Stimulated activated CD4-positive, alpha-beta T cell treated with anti-CD3 and anti-CD28 coated beads, Interleukin-1b, Interleukin-23, amount 100 ng/mL, for 24 hours (primary cell): ENCODE measurements at places on chromosomes 6 and 20.

DNA sequence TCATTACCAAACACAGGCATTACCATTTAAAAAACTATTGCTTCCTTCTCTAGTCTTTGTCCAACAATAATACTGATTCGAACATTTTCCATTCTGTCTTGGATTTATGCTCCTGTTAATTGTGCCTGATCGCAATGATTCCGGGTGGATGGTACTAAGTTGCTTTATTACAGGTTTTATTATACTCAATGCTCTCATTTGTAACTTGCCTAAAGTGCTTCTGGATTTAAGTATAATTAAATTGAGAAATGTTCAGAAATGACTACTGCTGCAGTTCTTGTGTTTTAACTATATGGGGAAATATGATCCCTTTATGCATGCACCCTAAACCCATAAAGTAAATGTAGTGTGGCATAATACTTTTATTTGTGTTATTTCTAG lies 7.2 kb downstream of the TFAP2A start:
- DNase-seq: no peak

GRCh38 chr20:34824452-34824805 lies 1.0 kb downstream of the NCOA6 start:
- DNase-seq: peak; percentile 42

DNA sequence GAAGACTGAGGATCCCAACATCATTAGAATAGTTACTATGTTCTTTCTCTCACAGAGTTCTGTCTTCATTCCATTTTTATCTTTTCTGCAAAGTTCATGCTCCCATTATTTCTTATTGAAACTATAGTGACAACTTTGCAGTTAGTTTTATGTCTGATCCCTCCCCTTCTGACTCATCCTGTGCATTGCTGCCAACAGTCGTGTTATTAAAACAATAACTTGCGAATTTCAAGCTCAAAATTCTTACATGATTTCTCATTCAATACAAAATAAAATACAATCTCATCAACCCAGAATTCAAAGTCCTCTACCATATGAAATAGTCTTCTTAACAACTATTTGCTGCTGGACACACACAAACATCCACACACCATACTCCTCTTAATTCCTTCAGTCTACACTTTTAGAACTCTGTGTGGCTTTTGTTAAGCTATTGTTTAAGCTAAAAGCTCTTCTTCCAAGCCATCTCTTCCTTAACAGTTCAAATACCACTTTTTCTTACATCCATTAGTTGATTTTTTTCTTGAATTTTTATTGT lies 261.4 kb upstream of the IRAK1BP1 start:
- no peak for DNase-seq

GRCh38 chr6:109424946-109425345 lies 15.5 kb downstream of the PPIL6 start:
- no peak for DNase-seq

DNA sequence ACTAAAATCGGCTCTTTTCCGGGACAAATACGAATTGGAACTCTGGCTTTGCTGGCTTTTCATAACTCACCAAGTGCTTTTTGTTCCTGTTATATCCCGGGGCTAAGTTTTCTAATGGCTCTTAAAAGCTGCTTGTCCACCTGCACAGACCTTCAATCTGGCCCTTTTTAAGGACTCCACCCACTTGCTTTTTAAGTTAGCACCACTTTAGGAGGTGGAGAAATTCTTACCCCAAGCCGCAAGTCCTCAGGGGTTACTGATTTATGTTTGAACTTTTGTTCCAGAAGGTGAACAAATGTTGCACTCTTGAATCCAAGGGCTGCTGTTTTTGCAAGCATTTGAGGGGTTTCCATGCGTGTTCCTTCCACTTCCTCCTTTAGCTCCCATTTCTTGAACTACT lies 37.8 kb downstream of the FAM184A start:
- DNase-seq: no peak

GRCh38 chr20:46680684-46681031 lies 8.6 kb downstream of the TP53RK start:
- no peak for DNase-seq

DNA sequence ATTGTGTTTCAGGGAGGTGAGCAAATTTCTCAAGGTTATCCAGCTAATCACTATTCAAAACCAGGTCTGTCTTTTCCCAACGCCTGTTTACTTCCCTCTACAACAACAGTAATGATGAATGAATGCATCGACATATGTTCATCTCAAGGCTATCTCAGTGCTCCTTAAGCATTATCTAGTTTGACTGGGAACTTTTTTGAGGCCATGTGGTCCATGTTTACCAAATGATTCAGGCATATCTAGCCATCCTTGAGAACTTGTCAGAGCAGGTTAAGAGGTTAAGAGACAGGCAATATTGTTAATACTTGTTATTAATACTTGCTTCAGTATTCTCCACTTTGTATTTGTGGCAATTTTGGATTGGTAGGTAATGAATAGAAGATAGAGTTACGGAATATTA lies 1038.4 kb upstream of the FLRT3 start:
- DNase-seq: no peak

- no peak for DNase-seq
Observed at GRCh38 chr20:39853636-39854035, 835.4 kb downstream of the MAFB start.

DNA sequence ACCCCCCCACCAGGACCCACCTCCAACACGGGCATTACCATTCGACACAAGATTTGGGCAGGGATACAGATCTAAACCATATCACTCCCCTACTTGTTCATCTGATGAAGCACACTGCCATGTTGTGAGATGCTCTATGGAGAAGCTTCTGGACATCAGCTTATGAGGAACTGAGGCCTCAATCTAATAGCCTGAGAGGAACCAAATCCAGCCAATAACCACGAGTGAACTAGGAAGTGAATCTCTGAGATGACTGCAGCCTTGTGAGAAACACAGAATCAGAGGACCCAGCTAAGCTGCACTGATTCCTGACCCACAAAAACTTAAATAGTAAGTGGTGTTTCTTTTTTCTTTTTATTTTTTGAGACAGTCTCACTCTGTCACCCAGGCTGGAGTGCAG lies 21.6 kb upstream of the ZBTB2 start:
- no peak for DNase-seq

- DNase-seq: peak; percentile 49
Observed at GRCh38 chr20:45036044-45036755, 64.7 kb downstream of the KCNS1 start.

DNA sequence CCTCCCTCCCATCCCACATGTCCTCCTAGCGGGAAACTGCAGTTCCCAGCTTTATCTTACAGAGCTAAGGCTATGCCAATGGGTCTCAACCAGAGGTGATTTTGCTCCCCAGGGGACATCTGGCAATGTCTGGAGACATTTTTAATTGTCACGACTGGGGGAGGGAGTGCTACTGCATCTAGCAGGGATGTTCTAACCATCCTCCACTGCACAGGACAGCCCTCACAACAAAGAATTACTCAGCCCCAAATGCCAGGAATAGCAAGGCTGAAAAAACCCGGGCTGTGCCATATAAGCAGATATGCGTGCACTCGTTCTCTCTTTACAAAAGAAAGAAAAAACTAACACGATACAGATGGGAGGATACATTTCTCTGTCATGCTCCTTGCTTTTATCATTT lies 8.5 kb downstream of the MRPS18A start:
- no peak for DNase-seq

- no peak for DNase-seq
Observed at GRCh38 chr6:84278321-84278998, 51.0 kb upstream of the CEP162 start.

- DNase-seq: no peak
Observed at GRCh38 chr6:15421945-15422733, 176.3 kb downstream of the JARID2 start.
